ENCODE measurements at places on chromosomes 11 and 22. TPM values are rescaled to one million over a fixed set of nuclear protein-coding genes. Genes with fewer than 3 reads are reported as not detected.

Gene GRIK4
- 0.07 TPM for total RNA-seq

Gene ACTN3
- 0.33 TPM for total RNA-seq

Gene YIF1A
- 97.3 TPM for total RNA-seq

Gene IFITM10
- 0.39 TPM for total RNA-seq

Gene GAB2
- 4.3 TPM for total RNA-seq

Gene EPS8L2
- 7.0 TPM for total RNA-seq

Gene DGCR6
- 1.5 TPM for total RNA-seq

Gene SDHD
- 125 TPM for total RNA-seq
